ENCODE measurements at places on chromosomes 11 and 22. TPM values are rescaled to one million over a fixed set of nuclear protein-coding genes. Genes with fewer than 3 reads are reported as not detected.

- peak; percentile 25 for DNase-seq
Observed at GRCh38 chr22:46593211-46593681, 26.9 kb upstream of the GRAMD4 start.

DNA sequence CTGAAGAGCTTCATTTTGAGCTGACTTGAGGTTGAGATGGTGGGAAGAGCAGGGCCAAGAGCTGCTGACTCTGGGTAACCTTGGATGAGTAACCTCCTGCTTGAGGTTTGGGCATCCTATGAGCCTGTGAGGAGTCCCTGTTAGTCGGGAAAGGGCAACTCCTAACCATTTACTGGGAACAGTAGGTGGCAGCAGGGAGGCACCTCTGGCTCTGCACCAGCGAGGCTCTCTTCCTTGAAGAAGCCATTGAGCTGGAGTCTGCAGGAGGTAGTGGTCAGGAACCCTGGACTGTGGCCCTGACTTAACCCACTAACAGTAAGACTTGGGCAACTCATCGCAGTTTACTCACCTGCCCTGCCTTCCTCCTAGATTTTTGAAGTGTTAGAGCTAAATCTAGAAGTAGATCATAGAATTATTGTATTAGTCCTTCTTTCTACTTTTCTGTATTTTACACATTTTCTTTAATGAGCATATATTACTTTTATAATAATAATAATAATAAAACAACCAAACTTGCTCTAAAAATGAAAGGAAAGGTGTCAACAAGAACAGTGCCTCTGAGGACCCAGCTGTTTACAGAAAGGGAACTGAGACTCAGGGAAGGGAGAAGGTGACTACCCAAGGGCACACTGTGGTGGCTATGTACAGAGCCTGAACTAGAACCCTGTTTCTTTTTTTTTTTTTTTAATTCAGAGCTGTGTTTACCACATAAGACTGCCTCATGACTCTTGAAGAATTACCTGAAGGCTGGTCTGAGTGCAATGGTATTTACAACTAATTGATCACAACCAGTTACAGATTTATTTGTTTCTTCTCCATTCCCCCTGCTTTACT is 47.5 kb downstream of the MEI1 start:
- peak; percentile 38 for DNase-seq

- DNase-seq = no peak
Observed at GRCh38 chr11:115617767-115618166, 113.6 kb upstream of the CADM1 start.

GRCh38 chr11:131579932-131580387 is 209.5 kb downstream of the NTM start:
- no peak for DNase-seq

GRCh38 chr11:128906185-128907050 is 15.3 kb downstream of the KCNJ5 start:
- no peak for DNase-seq

DNA sequence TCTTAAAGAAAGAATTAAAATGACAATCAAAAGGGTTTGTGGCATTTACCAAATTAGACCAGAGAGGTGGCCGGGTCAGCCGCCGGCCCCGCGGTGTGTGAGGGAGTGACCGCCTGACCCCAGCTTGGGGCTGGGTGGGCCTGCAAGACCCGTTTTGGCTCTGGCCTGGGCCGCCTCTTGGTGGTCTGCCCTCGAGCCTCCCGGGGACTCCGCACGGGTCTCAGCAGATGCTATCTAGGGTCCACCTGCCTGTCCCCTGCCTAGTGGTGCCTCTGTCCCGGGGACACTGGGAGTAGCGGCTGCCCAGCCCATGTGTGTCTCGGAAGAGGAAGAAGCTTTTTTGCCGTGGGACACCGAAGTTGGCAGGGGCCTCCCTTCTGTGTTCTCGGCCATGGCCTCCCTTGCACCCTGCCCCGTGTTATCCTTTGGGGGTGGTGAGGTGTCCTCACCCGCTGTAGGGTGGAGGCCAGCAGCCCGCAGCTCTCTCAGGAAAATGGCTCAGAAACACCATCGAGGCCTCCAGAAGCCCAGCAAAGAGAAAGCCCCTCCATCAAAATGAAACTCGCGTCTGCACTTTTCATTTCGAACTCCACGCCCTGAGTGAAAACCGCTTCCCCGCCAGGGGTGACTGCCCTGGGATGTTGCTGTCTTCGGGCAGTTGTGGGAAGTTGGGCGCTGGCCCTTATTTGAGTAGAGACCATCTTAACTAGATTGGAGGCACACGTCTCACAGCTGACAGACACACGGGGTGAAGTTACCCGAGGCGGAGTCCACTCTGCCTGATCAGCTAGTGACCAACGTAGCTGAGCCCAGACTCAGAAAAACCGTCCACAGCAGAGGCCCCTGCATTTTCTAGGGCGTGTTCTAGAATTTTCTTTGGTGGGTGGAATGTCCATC is 8.0 kb downstream of the CCND1 start:
- DNase-seq = no peak

GRCh38 chr11:109425554-109425953 is 3.6 kb downstream of the C11orf87 start:
- DNase-seq = no peak

DNA sequence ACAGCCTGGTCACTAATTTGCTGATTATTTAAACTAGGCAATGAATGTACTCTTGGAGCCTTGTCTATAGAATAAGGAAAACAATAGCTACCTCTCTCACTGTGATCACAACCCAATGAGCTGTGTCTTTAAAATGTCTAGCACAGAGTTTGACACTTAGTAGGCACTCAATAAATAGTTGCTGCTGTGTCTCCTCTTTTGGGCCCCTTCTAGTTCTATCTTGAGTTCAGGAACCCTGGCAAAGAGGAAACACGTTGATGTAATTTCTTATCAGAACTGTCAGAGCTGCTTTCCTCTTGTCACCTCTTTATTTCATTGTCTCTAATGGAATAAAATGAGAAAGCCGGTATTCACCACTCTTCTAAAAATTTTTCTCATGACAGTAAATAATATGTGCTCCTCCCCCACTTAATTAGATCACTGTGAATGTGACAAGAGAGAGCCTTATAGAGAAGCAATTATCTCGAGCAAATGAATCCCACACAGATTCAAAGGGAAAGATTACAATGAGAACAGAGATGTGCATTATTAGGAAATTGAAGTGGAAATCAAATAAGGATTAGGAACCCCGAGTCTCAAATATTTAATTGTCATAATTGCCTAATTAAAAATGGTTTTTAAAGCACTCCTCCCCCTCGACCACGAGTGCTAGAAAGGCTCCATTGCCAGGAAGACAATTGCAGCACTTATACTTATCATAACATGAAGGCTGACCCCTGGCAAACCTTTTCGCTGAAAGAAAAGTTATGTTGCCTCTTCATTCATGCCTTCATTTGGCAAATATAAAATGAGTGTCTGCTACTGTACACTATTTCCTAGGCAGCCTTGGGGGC is 175.0 kb upstream of the BDNF start:
- no peak for DNase-seq

DNA sequence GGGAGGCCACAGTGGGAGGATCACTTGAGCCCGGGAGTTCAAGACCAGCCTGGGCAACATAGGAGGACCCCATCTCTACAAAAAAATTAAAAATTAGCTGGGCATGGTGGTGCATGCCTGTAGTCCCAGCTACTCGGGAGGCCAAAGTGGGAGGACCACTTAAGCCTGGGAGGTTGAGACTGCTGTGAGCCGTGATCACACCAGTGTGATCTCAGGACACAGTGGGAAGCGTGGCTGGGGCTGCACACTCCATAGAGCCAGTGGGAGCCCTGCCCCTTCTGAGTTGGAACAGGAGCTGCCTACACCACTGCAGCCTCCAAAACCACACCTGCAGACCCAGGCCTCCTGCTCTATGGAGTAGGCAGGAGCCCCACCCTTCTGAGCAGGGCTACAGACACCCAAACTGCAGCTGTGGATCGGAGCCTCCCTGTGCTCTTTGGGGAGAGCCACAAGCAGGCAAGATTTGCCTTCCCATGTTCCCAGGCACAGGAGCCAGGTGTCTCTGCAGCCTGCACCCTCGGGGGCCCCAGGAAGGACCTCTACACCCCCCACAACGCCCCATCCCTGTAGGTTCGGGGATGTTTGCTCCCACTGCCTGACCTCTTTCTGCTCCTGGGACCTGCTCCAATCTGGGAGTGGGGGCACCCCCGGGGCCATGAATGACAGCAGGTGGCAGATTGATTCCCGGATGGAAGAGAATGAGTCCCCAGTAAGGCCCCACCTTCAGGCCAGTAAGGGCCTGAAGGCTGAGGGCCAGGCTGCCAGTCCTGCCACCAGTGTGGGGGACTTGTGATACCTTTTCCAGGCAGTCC is 245.4 kb downstream of the BUD13 start:
- DNase-seq = no peak

DNA sequence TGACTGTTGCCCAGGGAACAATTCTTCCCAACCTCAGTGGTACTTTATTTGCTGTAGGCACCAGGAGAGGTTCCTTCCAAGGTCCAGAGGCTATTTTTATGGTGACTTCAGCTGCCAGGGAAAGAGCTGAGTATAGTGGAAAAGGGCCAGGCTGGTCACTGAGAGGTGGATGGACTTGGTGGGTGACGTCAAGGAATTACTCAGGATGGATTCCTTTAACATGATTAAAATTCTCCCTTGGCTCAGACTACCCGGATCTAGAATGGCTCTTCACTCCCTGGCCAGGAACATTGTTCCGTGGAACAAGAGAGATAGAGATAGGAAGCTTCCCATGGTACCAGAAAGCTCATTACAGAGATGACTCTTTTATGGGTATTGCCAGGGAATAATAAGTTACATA is 8.7 kb upstream of the CALCA start:
- DNase-seq = no peak

RGL4 gene
- total RNA-seq = 26.2 TPM

MS4A2 gene
- not detected for total RNA-seq

RAB3IL1 gene
- total RNA-seq = not detected
